ENCODE measurements at places on chromosomes 3 and 15.

DNA sequence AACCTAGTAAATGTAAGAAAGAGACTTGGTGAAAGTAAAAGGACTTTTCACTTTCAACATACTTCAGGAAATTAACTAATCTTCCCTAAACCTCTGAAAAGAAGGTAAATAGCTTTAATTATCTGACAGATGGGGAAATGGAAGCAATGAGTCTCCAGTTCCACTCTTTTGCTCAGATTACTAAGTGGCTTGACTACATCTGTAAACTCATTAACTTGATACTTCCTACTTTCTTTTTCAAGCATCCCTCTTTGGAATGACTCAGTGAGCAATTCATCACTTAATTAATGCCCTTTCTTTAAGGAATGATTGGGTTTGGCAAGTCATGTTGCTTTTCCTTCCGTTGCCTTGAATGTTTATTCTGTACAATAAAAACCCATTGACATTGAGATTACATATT is 234.2 kb downstream of the GRM7 start:
- no peak for DNase-seq

DNA sequence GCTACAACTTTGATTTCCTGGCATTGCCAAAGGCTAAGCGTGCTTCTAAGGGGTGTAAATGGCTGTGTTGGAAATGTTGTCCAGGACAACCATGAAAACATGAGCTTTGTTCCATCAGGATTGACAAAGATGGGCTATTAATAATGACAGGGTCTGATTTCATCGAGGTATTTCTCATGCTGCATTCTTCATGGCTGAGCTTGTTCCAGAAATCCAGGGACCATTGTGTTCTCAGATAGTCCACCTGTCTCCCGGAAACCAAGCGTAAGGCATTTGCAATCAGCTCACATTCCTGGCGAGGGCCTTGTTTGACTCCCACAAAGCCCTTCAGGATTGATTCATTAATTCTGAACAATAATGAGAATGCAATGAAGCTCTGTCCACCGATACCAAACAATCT is 111.3 kb downstream of the CD47 start:
- DNase-seq = no peak

- no peak for DNase-seq
These were observed 98.7 kb upstream of the IQSEC1 start for GRCh38 chr3:13171704-13172643.

DNA sequence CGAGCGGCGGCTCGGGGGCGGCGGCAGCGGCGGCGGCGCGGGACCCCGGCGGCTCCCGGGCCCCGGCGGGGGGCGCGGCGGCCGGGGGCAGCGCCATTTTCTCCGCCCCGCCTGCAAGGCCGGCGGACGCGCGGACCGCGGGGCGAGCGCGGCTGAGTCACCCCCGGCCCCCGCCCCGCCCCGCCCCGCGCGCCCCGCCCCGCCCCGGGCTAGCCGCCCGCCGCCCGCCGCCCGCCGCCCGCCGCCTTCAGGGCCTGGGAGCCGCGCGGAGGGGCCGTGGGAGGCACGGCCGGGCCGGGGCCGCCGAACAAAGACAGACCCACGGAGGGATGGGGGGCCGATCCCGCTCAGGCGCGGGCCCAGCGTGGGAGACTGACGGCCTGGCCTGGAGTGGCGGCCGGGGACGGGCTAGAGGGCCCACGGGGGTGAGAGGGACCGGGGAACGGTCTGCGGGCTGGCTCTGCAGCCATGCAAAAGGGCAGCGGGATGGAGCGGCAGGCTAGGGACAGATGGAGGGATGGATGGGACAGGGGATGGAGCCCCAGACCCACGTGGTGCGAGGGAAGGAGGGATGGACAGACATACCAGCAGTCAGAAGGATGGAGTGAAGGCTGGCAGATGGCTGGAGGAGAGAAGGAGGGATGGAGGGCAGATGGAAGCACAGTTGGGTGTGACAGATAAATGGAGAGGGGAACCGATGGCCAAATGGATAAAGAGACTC is at the start of gene EIF4E3:
Gene EIF4E3 (minus strand): TSS at position 132 of the 721 bp plus-strand sequence. CDS start 35 bp downstream, at position 97.
- no peak for DNase-seq

- DNase-seq = no peak
These were observed 589 bp downstream of the HERC1 start for GRCh38 chr15:63833021-63833696.

- DNase-seq = no peak
These were observed 39.4 kb upstream of the TBL1XR1 start for GRCh38 chr3:177236704-177237103.

- DNase-seq = no peak
These were observed 4.4 kb downstream of the NAA50 start for GRCh38 chr3:113741620-113742019.

DNA sequence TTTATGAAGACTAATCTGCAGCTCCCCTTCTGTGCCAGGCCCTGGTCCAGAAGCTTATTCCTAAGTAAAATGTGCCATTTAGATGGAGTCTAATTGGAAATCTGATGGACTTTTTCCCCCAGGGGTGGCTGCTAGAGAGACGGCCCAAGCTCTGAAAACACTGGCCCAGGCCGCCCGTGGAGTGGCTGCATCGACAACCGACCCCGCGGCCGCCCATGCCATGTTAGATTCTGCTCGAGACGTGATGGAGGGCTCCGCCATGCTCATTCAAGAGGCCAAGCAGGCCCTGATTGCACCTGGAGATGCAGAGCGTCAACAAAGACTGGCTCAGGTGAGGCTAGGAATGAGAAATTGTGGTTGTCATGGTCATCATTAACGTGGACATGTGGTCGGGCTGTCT is 305.8 kb upstream of the TPM1 start:
- no peak for DNase-seq

GRCh38 chr15:101069654-101069973 is 150.5 kb downstream of the LRRK1 start:
- DNase-seq = no peak

GRCh38 chr15:36601497-36601932 is 22.1 kb downstream of the CDIN1 start:
- DNase-seq = no peak

- peak; percentile 65 for DNase-seq
These were observed 976 bp upstream of the NUP210 start for GRCh38 chr3:13420831-13421765.

GRCh38 chr3:25540273-25540672 is 112.2 kb downstream of the RARB start:
- no peak for DNase-seq

GRCh38 chr15:62666046-62666445 is 376.5 kb upstream of the TPM1 start:
- no peak for DNase-seq

- no peak for DNase-seq
These were observed 9.0 kb upstream of the STRIT1 start for GRCh38 chr3:155302481-155302880.

DNA sequence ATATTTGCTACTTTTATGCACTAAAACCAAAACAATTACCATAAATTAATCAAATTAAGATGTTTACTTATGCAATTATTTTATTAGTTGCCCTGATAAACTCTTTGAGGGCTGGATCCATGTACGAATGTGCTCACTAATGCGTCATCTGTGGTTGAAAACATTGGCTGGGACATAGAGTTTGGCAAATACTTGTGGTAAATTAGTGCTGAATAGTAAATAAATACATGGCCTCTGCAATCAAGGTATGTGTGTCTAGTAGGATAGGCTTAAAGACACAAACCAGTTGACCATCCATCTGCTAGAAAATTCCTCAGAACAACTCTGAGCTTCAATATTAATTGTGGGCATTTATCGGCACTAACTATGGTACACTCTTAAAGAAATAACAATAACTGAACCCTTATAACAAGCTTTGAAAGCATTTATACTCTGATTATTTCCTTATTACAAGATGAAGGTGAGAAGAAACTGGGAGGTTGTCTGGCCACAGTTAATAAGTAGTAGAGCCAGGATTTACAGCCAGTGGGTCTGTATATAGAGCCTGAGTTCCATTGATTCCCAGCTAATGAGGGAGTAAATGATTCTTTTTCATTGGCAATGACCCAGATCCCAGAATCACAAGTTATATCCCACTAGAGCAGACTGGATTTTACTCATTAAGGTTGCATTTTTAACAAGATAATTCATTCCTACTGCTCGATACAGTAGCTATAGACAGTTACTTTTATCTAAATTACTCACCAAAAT is 169.5 kb upstream of the CNTN6 start:
- DNase-seq = no peak

DNA sequence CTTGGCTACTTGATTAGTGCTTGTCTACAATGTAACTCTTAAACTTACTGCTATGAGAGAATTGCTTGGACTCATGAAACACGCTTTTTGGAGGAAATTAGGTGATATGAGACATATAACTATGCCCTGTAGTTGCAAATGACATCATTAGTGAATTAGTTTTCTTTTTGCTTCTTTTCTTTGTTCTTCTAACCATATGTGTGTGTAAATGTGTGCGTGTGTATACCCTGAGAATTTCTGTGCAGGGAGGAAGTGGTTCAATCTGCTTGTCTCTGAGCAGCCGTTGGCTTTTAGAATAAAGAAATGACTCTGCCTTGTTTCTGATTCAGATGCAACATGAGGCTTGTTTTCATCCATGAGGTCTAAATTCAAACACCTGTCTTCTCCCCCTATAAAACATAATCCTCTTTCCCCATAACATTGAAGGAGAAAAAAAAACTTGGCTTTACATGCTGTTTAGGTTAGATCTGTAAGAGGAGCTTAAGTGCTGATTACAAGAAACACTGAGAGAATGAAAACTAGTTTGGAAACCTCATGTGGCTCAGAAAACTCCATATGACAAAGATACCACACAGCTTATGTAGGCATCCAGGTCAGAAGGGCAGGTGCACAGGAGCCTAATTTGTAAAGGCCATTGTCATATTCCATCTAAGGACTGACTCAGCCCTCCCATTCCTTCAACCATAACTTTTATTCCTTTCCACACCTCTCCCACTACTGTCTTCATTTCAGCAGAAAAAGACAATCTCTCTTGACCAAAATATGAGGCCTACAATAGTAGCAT is 30.5 kb upstream of the BLM start:
- DNase-seq = no peak

DNA sequence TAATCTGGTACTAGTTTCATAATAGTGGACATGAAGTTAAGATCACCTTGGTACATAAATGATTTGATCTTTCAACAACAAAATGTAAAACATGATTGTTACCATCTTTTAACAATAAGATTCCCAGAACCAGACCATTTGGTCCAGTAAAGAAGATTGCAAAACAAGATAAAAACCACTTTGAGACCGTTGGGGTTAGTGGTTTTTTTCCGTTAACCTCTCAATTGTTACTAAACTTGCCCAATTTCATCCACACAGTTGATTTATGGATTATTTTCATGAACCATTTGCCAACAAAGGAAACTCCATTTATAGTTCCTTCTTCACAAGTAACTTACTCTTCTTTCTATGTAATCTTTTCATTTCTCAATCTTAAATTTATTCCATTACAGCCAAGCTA is 53.8 kb downstream of the ATP8B4 start:
- no peak for DNase-seq

DNA sequence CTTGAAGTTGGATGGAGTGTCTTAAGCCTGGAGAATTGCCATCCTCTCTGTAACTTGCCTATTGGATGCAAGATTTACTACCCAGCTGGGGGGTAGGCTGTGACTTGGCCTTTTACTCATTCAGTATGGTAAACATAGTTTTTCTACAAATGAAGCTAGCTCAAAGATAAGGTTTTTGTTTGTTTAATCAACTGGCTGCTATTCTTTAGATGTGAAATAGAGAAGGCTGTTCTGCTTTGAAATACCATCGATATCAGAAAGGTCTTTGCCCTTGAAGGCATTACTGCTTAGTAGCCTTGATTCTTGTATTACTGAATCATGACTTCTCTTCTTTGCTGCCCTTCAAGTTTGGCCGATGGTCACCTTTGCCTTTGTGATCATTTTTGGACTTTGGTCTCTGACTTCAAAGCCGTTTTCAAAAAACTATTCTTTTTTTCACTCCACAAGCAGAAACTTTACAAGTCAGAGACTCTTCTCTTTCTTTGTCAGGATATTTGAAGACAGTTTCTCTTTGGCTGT is 83.1 kb downstream of the GAP43 start:
- no peak for DNase-seq
